Stimulated activated CD4-positive, alpha-beta T cell treated with anti-CD3 and anti-CD28 coated beads, Interleukin-1b, Interleukin-23, amount 100 ng/mL, for 1 hour (primary cell): ENCODE measurements at places on chromosomes 2 and 18.

GRCh38 chr2:53633441-53633840 is 134.2 kb upstream of the CHAC2 start:
- DNase-seq: no peak

GRCh38 chr18:4208366-4208765 is 246.7 kb downstream of the DLGAP1 start:
- no peak for DNase-seq

DNA sequence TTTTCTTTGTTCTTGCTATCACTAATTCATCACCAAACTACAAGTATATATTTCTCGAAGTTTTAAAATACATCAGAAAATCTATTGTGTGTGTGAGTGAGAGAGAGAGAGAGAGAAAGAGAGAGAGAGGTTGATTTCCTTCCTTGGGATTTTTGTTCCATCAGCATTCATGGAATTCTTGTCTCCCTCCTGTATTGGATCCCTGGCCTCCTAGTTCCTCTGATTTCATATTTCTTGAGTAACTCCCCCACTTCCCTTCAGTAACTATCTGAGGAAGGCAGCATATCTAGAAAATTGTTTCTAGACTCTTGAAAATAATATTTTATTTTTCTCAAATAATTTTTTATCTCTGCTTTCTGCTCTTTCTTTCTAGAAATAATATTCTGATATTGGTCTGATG is 13.3 kb upstream of the ACTR2 start:
- no peak for DNase-seq

DNA sequence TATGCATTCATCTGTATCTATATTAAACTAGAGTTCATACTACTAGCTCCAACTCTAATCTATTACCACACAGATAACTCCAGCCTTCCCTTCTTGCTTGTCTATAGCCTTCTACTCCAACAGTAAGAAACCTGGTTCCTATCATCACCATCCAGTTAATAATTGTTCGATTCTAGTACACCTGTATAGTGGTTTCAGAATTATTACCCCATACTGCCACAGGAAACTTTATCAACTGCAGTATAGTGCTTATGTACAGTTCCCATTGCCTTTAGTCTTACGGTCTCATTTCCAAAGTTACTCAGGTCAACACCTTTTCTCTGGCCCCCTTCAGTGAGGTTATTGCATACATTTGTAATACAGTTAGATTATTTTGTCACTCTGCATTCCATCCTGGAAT is 14.5 kb downstream of the METTL8 start:
- DNase-seq: no peak

DNA sequence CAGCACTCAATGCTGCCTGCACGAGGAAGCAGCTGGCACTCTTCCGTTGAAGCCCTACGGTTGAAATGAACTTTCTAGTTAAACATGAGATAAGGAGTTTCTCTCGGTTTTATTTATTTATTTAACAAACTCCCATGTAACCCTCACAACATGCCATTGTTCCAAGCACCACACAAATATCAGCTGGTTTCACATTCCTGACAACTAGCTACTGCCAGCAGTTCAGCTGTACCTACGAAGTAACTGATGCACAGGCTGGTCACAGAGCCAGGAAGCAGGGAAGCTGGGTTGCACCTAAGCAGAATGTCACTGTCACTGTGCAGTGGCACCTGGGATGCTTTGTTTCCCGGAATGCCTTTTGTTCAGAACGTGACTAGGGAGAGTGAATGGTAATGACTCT is 18.1 kb downstream of the TIMM21 start:
- no peak for DNase-seq

GRCh38 chr2:212088353-212088752 is 450.2 kb downstream of the ERBB4 start:
- no peak for DNase-seq

- no peak for DNase-seq
These were observed 601.7 kb downstream of the ARHGAP15 start for GRCh38 chr2:143730953-143731260.

GRCh38 chr18:75289761-75290160 is 79.2 kb downstream of the TSHZ1 start:
- no peak for DNase-seq

GRCh38 chr18:55141318-55141717 is 182.1 kb upstream of the CCDC68 start:
- no peak for DNase-seq

DNA sequence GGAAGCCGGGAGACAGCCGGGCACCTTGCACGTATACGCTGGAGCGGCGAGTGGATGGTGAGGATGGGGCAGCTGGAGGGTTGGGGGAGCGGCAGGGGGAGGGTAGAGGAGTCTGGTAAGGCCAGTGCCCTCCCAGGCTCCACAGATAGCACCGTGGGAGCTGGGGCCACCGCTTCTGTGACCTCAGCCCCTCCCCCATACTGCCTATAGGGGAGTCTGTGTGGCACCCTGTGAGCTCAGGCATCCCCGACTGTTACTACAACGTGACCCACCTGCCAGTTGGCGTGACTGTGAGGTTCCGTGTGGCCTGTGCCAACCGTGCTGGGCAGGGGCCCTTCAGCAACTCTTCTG is 9.9 kb upstream of the GMPPA start:
- DNase-seq: no peak

DNA sequence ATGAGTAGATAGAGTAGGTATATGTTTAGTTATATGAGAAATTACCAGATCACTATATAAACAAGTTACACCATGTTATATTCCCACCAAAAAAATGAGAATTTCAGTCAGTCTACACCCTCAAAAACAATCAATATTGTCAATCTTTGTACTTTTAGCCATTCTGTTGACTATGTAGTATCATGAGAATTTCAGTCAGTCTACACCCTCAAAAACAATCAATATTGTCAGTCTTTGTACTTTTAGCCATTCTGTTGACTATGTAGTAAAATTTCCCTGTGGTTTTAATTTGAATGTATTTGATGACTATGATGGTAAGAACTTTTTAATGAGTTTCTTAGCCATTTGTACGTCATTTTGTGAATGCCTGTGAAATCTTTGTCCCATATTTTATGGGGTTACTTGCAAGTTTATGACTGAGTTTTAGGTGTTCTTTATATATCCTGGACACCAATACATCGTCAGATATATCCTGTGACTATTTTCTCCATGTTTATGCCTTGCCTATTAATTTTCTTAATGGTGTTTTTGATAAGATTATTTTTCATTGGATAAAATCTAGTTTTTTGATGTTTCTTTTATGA is 528.4 kb upstream of the SPHKAP start:
- DNase-seq: no peak

GRCh38 chr2:55882954-55883353 is 40.6 kb downstream of the EFEMP1 start:
- no peak for DNase-seq

DNA sequence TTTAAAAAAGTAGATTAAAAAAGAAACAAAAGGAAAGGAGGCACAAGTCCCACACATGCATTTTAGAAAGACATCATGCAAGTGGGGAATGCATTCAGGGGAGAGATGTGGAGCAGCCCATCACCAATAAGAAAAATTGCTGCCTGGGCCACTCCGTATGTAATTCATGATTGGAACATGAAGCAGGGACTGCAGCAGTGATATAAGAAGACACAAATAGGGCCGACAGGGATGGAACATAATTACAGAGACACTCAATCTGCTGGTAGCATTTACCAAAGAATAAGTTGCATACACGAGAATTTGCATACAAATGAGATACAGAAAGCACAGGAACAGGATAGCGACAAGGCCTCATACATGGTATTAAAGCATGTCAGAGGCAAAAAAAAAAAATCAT is 6.5 kb upstream of the AFF3 start:
- no peak for DNase-seq

DNA sequence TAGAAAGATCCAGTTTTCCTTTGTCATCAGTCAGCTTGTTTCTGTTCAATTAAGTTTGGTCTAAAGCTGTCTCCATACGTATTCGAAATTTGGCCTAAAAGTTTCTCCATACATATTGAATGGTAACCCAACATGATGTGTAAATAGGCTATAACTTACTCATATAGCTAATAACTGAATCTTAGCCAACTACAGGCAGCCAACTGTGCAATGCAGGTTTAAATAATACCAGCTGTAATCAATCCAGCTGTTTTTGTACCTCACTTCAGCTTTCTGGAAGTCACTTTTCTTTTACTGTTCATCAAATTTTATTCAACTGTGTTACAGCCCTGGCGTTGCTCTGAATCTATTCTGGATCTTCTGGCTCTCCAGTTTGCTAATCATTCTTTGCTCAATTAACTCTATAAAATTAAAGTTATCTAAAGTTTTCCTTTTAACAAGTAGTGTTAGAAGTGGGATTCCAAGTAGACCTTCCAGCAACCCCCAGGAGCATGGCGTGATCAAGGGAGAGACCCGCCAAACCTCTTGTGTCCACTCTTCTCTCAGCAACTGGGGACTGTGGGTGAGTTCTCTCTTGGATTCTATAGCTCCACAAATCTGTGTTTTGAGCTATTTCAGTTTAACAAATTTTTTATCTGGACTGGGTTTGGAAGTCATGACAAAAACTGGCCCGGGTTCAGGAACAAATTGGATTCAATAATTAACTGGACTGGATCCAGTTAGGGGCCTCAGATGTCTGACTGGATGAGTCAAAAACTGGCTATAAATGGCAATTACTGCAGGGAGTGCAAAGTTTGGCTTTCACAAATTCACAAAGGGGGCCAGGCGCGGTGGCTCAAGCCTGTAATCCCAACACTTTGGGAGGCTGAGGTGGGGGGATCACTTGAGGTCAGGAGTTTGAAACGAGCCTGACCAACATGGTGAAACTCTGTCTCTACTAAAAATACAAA is 329.7 kb upstream of the ST6GAL2 start:
- no peak for DNase-seq

DNA sequence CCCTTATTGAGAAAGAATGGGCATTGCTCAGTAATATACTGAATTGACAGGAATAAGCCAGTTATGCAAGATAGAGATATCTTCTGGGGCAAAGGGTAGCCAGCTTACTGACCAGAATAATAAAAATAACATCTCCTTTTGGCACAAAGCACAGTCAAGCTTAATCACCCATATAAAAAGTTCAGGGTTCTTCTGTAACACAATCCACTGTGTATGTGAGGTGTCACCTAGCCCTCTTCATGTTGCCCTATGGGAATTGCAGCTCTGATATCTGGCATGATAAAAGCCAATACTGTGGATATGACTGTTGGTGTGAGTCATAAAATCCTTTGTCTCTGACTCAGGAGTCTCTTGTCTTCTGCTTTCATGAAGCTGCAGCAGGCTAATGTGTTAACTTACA is 90.8 kb downstream of the DSEL start:
- no peak for DNase-seq

DNA sequence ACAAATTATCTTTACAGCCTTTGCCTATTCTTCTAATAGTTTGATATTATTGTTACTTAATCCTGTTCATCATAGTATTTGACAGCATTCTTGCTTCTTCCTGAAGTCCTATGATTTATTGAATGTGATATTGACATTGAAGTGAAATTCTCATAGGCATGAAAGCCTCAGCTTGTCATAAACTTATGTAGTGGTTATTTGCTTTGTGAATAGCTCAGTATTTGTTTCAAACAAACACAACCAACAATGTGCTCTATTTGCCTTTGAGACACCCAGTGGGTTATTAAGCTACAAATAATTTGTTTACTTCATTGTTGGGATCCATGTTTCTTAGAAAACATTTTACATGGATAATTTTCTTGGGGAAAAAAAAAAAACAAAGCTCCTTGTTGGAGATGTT is 57.2 kb downstream of the TTC39C start:
- no peak for DNase-seq

DNA sequence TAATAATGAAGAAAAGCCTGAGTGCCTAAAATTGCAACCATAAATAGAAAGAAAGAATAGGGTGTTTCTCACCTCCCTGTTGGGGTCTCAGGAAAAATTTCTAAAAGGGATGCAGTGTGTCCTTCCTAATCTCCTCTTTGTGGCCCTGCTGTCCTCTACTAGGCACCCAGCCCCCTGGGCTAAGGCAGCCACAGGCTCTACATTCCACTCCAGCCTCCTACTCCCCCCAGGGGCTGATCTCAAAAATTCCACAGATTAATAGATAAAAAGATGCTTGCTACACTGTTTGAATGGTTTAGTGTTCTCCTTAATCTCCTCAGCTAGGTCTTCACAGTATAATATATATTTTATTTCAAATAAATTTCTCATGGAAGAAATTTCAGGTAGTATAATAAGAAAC is 17.6 kb downstream of the SATB2 start:
- no peak for DNase-seq

DNA sequence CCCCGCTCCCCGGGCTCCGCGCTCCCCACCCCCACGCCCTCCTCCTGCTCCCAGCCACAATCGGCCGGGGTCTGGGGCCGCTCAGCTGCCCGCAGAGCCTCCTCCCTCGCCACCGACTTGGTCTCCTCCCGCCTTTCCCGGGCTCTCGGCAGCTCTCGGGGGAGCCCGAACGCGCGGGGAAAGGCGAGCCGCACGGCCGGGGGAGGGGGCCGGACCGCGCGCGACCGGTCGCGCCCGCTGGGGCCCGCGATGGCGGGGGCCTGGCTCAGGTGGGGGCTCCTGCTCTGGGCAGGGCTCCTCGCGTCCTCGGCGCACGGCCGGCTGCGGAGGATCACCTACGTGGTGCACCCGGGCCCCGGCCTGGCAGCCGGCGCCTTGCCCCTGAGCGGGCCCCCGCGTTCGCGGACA is 327 bp downstream of the LTBP1 start:
- no peak for DNase-seq

- no peak for DNase-seq
These were observed 42.3 kb downstream of the CRIM1 start for GRCh38 chr2:36397728-36398413.

GRCh38 chr2:195768431-195768830 is 111.4 kb downstream of the SLC39A10 start:
- DNase-seq: no peak

DNA sequence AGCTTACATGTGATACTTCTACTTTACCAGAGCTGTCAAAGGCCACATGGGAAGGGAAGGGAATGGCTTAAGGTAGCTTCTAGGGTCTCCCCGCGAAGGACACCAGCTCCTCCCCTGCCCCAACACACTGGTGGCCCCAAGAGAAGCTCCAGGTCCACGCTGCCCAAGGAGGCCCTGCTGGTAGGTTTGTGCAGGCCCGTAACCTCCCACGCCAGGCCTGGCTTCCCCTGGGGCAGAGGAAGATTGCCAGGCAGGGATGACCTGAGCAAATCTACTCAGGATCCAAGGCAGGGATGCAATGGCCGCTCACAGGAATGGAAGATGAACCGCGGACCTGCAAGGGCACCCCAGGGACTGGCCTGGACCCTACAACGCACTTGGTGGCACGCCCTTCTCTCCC is 205.1 kb downstream of the MGAT5 start:
- no peak for DNase-seq

- DNase-seq: no peak
These were observed 407.5 kb upstream of the NRP2 start for GRCh38 chr2:205274801-205275200.

- DNase-seq: no peak
These were observed 36.2 kb downstream of the TLK1 start for GRCh38 chr2:171124541-171124940.
